ENCODE measurements at places on chromosomes 6 and 20. TPM values are rescaled to one million over a fixed set of nuclear protein-coding genes. Genes with fewer than 3 reads are reported as not detected.

The ADAM33 gene
- total RNA-seq, result not detected

The MAS1 gene
- total RNA-seq, result not detected

The COMMD7 gene
- 21.2 TPM for total RNA-seq

The HLA-DMB gene
- 16.5 TPM for total RNA-seq

The PHIP gene
- 16.7 TPM for total RNA-seq

The SLC35F1 gene
- total RNA-seq, result 2.9 TPM

The TULP1 gene
- total RNA-seq, result not detected

The ANKRD60 gene
- total RNA-seq, result not detected

The SPATS1 gene
- not detected for total RNA-seq

The VNN1 gene
- not detected for total RNA-seq

Measured in A375 (cell line).